ENCODE measurements at places on chromosomes 13 and 19.

DNA sequence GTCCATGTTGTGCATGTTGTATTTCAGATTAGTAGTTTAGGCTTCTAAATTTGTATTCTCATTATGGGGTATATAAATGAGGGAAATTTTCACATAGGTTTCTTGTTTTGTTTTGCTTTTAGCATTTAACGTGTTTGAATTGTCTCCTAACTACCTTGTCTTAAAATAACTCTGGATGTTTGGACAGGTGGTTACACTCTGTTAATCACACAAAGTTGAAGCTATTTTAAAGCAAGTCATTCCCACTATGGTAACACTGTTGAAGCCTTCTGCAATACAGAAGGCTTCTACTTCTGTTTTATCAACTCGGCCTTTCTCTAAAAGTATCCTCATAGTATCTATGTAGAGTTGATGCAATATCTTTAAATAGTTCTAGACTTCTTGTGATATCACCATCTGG lies 245.3 kb upstream of the HTR2A start:
- no peak for DNase-seq

DNA sequence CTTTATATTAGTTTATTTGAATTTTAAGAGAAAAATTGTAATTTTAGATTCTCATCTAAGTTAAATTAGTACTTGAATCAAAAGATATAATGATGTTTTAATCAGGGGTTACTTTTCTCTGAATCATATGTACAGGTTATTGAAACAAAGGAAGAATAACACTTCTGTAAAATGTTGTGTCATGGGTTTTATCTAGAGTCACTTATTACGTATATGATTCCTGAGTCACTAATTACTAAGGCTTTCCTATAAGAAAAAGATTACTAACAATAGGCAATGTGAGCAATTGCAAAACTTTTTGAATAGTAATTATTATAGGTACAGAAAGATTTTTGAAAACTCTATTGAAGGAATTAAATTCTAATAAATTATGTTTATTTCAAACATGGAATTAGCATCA lies 99.2 kb upstream of the KLF5 start:
- DNase-seq: no peak

GRCh38 chr13:30730526-30730925 lies 4.8 kb upstream of the ALOX5AP start:
- no peak for DNase-seq

GRCh38 chr13:95924389-95924994 lies 128.7 kb downstream of the UGGT2 start:
- peak; percentile 88 for DNase-seq

DNA sequence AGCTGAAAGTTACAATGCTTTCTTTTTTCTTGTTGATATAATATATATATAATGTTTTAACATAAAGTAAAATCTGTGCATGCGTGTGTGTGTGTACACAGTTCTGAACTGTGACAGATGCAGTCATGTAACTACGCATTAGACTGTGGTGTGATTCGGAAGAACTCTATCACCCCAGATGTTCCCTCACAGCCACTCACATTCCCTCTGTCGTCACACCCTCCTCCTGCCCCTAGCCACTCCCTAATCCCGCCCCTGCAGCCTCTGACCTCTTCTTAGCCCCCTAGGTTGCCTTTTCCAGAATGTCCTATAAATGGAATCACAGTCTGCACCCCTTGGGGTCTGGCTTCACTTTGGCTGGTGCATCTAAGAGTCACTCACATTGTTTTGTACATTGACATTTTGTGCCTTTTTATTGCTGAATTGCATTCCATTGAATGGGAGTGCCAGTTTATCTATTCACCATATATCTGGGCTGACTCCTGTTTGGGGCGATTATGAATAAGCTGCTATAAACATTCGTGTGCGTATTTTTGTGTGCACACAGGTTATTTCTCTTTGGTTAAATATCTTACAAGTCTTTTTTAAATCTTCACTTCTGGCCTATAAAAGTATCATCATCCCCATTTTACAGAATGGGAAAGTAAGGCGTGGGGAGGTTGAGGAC lies 20.4 kb downstream of the DHRS12 start:
- DNase-seq: no peak

- peak; percentile 99 for DNase-seq
Observed at GRCh38 chr13:63435667-63436324, 2020.1 kb upstream of the PCDH20 start.

- no peak for DNase-seq
Observed at GRCh38 chr19:46254776-46255175, 25.2 kb downstream of the IGFL1 start.

DNA sequence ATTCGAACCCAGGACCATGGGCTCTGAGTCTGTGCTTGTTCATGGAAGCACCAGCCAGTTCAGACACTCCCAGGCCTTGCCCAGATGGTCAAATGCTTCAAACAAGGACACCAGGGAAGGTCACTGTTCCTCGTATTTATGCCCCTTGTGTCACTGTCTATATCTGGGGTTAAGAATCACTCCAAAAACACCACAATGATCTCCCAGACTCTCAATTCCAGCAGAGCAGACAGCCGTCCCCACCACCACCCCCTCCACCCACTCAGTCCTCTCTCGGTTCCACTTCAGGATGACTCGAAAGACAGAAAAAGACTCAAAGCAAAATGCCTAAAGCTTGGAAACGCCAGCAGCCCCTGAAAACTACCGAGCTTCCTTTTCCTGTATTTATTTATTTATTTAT lies 79.0 kb downstream of the INSR start:
- DNase-seq: no peak

GRCh38 chr19:50719566-50719965 lies at the start of gene SHANK1:
TSS of gene SHANK1 (minus strand) at chr19:50719802. CDS start at chr19:50716919, 2,883 bp downstream.
- no peak for DNase-seq

- no peak for DNase-seq
Observed at GRCh38 chr19:47652285-47652684, 43.4 kb downstream of the BICRA start.

- DNase-seq: no peak
Observed at GRCh38 chr13:34681405-34681955, 260.6 kb upstream of the NBEA start.

- peak; percentile 67 for DNase-seq
Observed at GRCh38 chr19:16608290-16608739, 19.7 kb downstream of the MED26 start.

- no peak for DNase-seq
Observed at GRCh38 chr19:49782515-49782914, 15.7 kb downstream of the AP2A1 start.

GRCh38 chr13:22596171-22596863 lies 584.5 kb upstream of the SGCG start:
- DNase-seq: peak; percentile 5

DNA sequence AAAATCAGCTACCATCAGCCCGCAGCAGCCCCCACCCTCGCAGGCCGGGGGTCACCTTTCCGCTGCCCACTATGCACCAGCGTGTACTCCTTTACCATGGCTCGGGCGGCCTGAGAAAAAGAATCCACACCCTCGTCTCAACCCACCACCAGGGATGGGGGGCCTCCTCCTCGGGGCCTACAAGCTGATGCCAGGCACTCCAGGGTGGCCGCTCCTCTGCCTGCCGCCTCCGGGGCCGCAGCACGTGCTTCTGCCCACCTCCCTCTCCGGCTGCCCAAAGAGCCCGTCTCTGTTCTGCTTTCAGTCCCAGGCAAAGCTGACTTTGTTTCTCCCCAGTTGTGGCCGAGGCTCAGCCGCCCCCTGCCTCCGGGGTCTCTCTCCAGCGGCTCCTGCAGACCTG lies 11.1 kb upstream of the MEX3D start:
- no peak for DNase-seq

- no peak for DNase-seq
Observed at GRCh38 chr13:31096654-31097302, 64.9 kb downstream of the HSPH1 start.

GRCh38 chr19:48676487-48676886 lies 3.7 kb upstream of the NTN5 start:
- no peak for DNase-seq

DNA sequence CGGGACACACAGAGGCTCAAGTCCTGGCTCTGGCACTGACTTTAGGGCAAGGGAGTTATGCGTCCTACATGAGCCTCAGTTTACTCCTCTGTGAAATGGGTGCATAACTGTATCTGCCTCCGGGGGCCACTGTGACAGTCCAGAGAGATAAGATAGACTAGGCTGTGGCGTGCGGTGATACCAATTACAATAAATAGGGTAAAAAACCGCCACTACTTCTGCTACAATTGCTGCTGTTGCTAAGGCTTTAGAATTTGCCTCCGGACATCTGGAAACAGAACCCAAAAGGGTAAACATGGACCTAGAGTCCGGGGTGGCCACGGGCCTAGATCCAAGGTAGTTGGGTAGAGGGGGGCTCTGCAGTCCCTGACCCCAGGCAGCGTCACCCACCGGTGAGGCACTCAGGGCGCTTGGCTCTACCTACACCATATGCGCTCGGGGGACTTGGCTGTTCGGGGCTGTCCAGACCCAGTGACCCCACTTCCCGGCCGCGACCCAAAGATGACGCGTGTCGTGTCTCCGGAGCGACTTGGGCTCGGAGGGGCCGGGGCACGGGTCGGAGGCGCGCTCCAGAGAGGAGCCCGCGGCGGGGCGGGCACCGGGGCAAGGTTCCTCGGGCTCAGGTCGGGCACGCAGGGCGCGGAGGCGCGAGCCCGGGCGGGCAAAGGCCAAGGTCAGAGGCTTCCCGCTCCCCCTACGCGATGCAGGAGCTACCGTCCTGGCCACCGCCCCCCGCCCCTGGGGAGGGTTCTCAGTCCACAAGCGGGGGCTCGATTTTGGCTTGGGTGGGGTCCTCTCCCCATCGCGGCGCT lies 1.1 kb downstream of the INSR start:
- no peak for DNase-seq

DNA sequence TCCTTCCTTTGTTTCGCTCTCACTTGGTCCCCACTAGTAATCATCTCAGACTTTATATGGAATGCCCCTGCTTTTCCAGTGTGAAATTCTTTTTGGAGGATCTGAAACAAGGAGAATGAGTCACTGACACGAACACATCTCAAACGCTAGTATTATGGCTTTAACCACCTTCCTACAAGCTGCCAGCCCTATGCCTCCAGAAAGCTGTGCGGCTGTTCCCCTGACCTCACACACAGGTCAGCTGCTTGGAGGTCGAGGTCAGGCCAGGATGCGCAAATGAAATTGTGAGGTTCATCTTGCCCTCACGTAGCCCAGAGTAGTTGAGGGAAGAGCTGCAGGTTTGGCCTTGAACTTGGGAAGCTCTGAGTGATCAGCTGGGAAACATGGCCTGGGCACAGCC lies 449.8 kb downstream of the FGF9 start:
- no peak for DNase-seq

- peak; percentile 49 for DNase-seq
Observed at GRCh38 chr13:24671386-24672113, 8.7 kb upstream of the ATP12A start.

- DNase-seq: no peak
Observed at GRCh38 chr19:16627928-16628182, 149 bp downstream of the MED26 start.

DNA sequence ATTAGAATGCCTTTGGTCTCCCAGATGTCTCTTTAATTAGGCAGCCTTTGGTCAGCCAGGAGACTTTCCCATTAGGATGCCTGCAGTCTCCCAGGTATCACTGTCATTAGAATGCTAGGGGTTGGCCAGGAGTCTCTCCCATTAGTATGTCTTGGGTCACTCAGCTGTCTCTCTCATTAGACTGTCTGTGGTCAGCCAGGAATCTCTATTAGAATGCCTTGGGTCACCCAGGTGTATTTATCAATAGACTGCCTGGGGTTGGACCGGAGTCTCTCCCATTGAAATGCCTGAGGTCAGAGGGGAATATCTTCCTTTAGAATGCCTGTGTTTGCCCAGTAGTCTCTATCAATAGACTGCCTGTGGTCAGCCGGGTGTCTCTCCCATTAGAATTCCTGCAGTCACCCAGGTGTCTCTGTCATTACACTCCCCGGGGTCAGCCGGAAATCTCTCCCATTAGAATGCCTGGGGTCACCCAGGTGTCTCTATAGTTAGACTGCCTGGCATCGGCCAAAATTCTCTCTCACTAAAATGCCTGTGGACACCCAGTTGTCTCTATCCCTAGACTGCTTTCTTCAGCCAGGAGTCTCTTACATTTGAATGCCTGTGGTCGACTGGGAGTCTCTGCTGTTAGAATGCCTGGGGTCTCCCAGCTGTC lies 1460.3 kb downstream of the UQCRFS1 start:
- no peak for DNase-seq

DNA sequence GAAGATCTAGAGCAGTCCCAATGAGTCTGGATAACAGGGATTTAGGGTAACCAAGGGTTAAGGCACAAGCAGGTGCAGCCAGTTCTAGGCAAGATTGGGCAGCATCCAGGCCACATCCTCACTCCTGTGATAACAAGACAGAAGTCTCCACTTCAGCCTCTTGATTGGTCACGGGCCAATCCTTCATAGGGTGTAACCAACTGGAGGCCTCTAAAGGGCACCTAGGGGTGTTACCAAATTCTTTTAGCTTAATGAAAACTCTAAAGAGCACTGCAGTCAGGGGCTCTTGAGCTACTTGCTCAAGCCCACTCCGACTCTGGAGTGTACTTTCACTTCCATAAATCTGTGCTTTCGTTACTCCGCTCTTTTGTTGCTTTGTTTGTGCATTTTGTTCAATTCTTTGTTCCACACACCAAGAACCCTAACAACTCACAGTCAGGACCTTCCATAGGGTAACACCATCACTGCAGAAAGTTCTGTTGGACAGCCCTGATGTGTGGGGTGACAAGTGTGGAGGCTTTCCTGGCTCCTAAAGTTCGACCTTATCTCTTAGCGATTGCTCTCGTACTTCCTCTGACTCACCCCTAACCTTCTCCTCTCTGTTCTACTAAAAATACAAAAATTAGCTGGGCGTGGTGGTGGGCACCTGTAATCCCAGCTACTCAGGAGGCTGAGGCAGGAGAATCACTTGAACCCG lies 36.1 kb downstream of the ZSWIM9 start:
- no peak for DNase-seq

GRCh38 chr13:20425819-20426219 lies 99.8 kb downstream of the CRYL1 start:
- DNase-seq: no peak

DNA sequence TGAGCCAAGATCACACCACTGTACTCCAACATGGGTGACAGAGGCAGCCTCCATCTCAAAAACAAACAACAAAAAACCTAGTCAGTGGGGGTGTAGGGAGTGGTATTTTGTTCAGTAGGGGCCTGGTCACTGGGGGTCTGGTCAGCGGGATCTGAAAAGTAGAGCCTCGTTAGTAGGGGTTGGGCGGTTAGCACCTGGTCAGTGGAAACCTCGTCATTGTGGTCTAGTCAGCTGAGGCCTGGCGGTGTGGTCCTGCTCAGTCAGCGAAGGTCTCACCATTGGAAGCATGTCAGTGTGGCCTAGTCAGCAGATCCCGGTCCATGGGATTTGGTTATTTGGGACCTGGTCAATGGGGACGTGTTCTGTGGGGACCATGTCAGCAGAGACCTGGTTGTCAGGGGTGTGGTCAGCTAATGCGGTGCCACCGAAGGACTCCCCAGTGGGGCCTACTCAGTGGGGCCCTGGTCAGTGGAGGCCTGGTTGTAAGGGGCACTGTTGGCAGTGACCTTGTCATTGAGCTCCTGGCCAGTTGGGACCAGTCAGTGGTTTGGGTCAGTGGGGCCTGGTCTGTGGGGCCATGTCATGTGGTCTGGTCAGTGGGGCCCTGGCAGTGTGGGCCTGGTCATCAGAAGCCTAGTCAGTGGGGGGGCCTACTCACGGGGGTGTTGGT lies 63.0 kb upstream of the TPM4 start:
- no peak for DNase-seq
